Activated naive CD8-positive, alpha-beta T cell treated with anti-CD3 and anti-CD28 coated beads, Interleukin-2, amount 50 U/mL, for 16 hours (primary cell): ENCODE measurements at places on chromosomes 3 and 15.

DNA sequence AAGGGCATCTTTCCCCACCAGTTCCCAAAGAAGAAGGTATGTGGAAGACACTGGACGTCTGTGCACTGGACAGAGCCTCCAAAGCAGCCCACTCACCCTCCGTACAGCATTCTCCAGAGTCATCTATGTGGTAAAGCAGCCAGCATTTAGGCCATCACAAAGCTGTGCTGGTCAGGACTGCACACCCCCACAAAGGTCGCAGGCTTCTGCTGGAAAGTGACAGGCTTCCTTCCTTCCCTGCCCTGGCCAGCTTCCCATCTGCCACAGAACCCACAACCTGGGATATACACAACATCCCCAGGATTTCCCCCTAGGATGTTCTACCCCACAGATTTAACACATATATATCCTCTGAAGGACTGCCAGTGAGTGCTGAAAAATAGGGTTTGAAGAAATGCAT is 64.6 kb upstream of the GALNT15 start:
- no peak for DNase-seq

DNA sequence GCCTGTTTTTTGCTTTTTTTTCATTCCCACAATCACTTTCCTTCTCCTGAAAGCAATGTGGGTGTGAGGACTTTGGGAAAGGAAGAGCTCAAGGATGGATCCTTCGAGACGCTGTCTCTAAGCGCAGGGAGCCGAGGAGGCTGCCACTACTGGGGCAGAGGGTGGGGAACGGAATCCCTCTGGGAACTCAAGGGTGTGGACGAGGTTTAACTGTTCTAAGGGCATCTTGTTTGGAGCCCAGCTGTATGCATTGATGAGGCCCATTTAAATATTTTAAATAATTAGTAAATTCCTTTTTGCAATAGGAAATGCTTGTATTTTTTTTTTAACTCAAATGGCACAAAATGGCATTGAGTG is 124.4 kb upstream of the MEF2A start:
- DNase-seq, result no peak

DNA sequence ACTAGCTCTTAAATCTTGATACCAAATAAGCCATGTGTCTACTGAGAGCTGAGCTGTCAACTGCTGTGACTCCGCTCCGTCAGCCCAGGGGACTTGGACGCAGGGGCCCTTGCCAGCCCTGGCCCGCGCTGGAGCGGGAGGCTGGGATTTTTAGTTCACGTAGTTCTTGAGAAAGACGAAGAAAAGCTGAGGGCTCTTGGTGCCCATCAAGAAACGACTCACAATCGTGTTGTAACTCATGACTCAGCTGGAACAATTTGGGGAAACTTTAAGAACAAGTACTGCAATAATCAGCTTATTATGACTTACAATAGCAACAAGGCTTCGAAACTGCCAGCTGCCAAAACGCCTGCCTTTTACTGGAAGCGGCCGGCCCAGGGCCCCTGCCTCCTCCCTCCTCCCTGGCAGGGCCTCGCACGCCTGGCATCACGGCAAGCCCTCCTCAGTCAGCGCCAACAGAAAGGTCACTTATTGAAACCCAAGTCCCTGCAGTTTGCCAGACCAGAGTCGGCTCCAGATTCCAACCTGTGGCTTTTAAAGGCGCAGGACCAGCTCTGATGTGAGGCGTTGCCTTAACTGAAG is 60.3 kb downstream of the RGMA start:
- no peak for DNase-seq

- no peak for DNase-seq
These were observed 616.9 kb downstream of the ZIC1 start for GRCh38 chr3:148026009-148026588.

GRCh38 chr3:17372362-17373210 is 369.8 kb downstream of the TBC1D5 start:
- DNase-seq, result no peak

- DNase-seq, result no peak
These were observed 136.2 kb downstream of the ZPLD1 start for GRCh38 chr3:102571006-102571405.

DNA sequence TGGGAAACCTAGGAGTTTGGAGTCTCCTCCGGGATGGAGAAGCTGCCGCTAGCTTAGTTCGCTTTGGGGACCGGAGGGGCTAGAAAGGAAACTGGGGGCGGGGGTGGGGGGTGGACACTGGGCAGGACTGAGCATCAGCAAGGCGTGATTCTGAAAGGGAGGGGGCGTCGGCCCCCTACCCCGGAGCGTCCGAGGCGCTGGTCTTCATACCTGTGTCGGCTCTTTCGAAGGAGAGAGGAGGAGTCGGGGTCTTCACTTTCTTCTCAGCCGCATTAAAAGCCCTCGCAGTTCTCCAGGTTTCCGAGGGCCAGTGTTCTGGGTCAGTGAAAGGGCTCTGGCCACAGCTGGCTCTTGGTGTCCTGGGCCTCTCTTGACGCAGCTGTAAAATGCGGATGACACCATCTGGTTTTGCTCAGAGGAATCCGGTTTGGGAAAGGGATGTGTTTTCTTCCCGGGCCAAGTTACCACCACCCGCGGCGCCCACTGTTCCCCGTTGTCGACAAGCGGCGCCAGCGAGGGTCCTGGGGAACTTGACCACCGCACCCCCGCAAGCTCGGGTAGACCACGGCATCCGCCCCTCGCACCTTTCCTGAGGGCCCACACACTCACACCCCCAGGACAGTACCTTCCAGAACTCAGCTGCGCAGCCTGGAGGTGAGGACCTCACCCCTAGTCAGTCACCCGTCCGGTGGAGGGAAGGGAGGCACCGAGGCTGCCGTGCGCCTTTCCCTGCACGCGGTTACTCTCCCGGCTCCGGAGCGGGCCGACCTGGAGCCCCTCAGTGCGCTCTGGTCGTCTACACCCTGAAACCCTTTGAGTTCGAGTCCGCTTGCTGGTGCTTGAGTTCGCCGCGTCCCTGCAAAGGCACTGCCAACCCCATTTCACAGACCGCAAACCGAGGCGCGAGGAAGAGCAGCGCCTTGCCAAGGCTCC is 660 bp downstream of the CCK start:
- DNase-seq, result no peak

DNA sequence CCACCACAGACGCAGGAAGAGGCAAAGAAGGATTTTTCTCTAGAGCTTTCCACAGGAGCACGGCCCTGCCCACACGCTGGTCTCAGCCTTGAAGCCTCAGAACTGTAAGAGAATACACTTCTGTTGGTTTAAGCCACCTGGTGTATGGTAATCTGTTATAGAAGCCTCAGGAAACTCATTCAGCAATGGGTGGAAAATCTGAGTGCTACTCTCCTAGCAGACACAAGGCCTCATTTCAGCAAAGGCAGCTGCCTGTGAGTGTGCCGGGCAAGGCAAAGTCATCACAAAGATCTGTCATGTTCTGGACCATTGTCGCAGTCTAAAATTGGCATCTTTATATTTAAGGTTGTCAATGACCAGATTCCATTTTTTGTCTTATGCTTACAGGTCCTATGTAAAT is 31.0 kb downstream of the ATP10A start:
- DNase-seq, result no peak

DNA sequence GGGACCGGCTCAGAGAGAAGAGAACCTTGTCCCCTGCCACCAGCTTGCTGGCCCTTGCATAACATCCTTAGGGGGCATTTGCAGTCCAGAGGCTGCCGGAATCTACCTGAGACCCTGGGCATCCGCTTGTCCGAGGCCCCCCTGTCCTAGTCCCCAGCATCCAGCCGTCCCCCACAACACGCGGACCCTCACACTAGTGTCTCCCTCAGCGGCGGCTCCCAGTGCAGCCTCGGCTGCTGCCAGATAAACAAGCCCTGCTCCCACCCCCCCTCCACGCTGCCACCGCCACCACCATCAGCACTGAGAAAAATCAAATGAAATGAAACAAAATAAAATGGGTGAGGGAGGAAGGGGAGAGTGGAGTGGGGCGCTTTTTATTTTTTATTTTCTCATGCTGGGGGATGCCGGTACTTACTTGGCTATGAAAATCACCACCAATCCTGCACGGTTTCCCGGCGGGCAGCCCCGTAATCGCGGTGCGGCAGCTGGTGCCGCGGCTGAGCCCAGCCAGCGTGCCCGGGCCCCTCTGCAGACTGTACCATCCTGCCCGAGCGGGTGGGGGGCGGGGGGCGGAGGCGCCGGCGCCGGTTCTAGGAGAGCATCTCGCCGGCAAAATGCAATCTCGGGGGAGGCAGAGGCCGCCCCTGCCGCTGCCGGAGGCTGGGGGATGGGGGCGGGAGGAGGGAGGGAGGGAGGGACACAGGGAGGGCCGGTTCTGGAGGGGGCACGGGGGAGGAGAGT is at the start of gene ATP2B2:
Gene ATP2B2, minus strand, starts transcription at position 537 of the 741 bp plus-strand sequence. CDS start 56,043 bp downstream, outside the sequence.
- no peak for DNase-seq

- no peak for DNase-seq
These were observed 67.6 kb downstream of the MITF start for GRCh38 chr3:69806735-69807438.

- DNase-seq, result peak; percentile 34
These were observed 21.4 kb upstream of the ZBED2 start for GRCh38 chr3:111616417-111617105.

DNA sequence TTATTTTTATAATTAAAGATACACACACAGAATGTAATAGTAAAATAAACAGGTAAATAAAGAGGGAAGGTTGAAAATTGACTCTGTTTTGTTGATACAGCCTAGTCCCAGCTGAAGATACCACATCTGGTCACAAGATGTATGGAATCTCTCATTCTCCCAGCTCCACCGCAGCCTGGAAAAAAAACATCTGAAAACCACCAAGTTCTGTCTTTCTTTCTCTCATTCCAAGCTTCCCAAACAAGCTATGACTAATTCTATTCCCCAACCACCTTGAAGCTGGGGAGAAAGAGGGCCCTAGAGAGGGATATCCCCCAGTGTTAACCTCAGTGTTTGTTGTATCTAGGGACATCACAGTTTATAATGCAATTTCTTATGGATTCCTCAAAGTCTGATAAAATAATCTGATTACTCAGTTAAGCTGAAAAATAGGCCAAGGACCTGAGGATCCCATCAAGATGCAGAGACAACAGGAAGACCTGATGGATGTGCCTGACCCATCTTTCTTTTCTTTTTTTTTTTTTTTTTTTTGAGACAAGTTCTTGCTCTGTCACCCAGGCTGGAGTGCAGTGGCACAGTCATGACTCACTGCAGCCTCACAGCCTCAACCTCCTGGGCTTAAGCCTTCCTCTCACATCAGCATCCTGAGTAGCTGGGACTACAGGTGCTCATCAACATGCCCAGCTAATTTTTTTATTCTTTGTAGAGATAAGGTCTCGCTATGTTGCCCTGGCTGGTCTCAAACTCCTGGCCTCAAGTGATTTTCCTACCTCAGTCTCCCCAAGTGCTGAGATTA is 38.1 kb downstream of the SRGAP3 start:
- DNase-seq, result no peak

GRCh38 chr3:3783210-3783609 is 16.0 kb upstream of the LRRN1 start:
- DNase-seq, result no peak

DNA sequence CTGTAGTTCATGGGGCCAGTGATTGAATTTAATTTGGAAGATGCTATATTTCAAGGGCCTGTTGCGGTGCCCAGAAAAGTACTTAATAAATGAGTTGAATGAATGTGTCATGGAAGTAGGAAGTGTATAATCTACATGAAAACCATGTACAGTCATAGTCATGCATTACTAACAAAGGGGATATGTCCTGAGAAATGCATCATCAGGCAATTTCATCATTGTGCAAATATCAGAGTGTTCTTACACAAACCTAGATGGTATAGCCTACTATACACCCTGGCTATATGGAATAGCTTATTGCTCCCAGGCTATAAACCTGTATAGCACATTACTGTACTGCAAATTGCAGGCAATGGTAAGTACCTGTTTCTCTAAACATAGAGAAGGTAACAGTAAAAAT is 10.7 kb upstream of the MYO5C start:
- no peak for DNase-seq

DNA sequence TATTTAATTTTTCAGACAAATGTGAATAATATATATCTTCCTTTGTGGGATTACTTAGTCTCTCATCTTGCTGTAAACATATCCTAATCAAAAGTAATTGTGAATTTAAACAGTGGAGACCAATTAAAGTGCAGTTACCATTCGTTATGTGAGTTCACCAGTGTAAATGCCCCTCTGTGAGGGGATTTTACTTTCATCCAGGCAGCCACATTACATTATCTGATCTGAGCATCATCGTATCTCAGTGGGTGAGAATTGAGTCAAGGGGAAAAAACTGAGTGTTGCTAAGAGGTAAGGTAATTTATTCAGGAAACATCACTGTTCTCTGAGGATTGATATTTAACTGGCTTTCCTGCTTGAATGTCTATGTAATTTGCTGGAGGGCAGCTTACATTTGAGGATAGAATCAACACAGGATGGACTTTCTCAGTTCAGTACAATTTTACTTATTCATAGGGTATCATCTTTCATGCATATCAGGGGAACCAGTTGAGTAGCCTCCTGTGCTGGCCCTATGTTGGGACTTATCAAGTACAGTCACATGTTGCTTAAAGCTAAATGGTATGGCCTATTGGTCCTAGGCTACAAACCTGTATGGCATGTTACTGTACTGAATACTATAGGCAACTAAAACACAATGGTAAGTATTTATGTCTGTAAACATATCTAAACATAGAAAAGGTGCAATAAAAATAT is 219.7 kb downstream of the CD47 start:
- no peak for DNase-seq

- no peak for DNase-seq
These were observed 164.5 kb downstream of the EBLN2 start for GRCh38 chr3:73225991-73226390.

GRCh38 chr3:28847736-28848135 is 433.1 kb upstream of the RBMS3 start:
- no peak for DNase-seq

DNA sequence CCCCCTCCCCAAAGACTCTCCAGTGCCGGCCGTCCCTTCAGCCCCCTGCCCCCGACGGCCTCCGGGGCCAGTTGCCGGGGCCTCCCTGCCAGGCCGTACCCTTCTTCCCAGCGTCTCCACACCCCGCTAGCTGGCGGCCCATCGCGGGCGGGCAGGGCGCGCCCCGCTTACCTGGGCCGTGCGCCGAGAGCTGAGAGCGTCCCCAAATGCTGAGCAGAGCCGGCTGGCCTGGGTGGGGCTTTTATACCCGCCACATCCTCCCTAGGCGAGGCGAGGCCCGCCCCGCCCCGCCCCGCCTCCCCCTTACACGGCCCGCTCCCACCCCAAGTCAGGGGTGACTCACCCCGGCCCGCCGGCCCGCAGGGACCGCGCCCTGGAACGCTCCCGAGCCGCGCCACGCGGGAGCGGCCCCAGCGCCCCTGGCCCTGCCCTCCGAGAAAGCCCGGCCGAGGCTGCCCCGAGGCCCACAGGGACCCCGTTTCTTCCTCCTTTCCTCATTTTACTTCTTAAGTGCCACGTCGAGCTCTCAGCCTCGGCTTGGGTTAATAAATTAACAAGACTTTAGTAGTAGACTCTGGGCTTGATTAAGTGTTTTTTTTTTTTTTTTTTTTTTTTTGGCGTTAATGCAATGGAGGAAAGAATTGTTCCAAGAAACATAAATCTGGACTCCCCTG is at the start of gene ANXA2:
Gene ANXA2, minus strand, starts transcription at position 215 of the 674 bp plus-strand sequence. CDS start 11,911 bp downstream, outside the sequence.
- peak; percentile 43 for DNase-seq

GRCh38 chr15:61115241-61115640 is 113.9 kb downstream of the RORA start:
- no peak for DNase-seq
